Activated T-cell treated with anti-CD3 and anti-CD28 coated beads, Interleukin-2, amount 50 U/mL, for 72 hours (primary cell): ENCODE measurements at places on chromosomes 6 and 20.
A peak's percentile ranks its signal among the peaks of the same experiment; 100 is the strongest.

DNA sequence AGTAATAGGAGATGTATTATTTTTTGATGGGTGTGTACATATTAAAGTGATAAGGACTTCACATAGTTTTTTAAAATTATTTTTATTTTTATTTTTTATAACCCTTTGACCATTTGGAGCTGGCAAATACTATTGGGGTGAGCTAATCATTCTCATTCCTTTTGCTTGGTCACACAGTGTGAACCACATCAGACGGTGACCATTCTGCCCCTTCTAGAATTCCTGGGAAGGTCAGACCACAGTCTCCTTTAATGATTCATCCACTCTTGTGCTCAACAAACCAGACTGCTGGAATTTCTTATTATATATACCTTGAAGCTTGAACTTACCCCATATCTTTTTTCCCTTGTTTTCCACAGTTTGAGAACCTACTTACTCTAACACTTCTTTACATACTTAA, 23.9 kb upstream of the PRL start:
- no peak for DNase-seq

- DNase-seq = no peak
Observed at GRCh38 chr6:47801984-47802383, 20.2 kb downstream of the OPN5 start.

DNA sequence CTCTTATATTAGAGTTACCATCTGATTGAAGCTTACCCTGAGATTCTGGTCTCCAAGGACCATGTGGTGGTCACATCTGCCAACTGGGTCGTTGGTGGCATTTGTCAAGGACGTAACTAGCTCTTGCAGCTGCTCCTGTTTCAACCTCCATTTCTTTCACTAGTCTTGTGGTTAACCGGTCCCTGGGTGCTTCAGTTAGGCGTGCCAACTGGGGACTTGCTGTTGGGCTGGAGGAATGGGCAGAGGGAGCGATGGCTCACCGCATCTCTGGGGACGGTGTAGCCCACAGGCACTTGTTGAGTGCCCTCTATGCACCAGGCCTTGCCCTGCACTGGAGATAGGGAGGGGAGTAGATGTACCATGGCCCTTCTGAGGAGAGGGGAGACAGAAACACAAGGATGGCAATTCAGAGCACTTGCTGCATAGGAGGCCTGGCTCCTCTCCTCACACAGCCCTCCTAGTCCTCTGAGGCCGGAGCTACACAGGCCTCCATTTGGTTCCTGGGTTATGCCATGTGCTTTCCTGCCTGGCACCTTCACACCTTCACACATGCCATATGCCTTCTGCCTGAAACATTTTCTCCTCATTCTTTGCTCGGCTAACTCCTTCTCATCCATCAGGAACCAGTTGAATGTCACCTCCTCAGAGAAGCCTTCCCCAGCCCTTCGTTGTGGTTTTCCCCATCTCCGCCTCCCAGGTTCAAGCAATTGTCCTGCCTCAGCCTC, 20.0 kb upstream of the ASXL1 start:
- no peak for DNase-seq

- no peak for DNase-seq
Observed at GRCh38 chr6:169087443-169088041, 166.1 kb downstream of the THBS2 start.

GRCh38 chr6:112640891-112641290, 293.8 kb downstream of the RFPL4B start:
- DNase-seq = no peak

DNA sequence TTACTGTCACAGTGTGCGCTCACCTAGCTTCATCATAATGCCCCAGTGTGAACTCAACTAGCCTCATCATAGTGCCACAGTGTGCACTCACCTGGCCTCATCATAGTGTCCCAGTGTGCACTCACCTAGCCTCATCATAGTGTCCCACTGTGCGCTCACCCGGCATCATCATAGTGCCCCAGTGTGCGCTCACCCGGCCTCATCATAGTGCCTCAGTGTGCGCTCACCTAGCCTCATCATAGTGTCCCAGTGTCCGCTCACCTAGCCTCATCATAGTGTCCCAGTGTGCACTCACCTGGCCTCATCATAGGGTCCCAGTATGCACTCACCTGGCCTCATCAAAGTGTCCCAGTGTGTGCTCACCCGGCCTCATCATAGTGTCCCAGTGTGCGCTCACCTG, 10.6 kb downstream of the TMEM242 start:
- DNase-seq = no peak

GRCh38 chr20:23007462-23007861, 27.6 kb upstream of the SSTR4 start:
- no peak for DNase-seq

GRCh38 chr6:21438986-21439352, 154.6 kb upstream of the SOX4 start:
- no peak for DNase-seq

DNA sequence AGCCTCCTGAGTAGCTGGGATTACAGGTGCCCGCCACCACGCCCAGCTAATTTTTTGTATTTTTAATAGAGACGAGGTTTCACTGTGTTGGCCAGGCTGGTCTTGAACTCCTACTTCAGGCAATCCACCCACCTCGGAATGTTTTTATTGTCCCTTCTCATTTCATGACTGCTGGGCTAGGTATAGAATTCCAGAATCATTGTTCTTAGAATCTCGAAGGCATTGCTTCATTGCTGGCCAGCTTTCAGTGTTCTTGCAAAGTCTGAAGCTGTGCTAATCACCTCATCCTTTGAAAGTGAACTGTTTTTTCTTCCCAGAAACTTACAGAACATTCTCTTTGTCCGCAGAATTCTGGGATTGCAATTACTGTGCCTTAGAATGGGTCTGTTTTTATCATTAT, 49.0 kb downstream of the PTPN1 start:
- no peak for DNase-seq

- DNase-seq = no peak
Observed at GRCh38 chr6:85403331-85404015, 46.4 kb upstream of the NT5E start.

DNA sequence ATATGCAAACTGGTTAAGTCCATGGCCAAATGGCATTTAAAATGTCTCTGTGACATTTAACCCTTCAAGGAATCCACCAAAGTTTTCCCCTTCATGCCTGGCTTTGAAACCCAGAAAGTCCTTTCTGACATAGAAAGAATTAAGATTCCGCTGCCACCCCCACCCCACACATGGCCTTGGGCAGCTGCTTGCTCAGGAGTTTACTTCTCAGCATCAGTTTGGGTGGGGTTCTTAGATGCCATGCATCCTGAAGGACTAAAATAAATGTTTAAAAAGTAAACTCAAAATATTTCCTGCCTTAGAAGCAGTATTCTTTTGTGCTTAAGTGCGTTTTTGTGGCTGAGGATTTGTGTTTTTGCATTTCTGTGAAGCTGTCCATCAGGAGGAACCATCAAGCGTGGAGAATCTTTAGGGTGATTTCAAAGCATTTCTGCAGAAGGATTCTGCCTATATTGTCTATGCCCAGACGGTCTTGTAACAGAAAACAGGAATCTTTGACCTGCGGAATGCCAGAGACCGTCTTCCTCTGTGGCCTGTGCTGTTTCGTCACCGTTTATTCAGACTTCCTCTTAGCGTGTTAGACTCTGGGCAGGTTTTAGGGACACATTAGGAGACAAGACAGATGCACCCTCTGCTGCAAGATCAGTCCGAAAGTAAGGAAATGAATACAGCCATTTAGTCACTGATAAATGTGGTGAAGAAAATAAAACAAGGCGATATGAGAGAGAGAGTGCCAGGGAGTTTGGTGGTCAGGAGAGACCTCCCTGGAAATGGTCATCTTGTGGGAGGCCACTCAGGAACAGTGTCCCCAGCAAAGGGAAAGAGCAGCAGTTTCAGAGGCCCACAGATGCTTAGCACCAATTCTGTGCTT, 6.2 kb downstream of the DUSP22 start:
- DNase-seq = no peak

DNA sequence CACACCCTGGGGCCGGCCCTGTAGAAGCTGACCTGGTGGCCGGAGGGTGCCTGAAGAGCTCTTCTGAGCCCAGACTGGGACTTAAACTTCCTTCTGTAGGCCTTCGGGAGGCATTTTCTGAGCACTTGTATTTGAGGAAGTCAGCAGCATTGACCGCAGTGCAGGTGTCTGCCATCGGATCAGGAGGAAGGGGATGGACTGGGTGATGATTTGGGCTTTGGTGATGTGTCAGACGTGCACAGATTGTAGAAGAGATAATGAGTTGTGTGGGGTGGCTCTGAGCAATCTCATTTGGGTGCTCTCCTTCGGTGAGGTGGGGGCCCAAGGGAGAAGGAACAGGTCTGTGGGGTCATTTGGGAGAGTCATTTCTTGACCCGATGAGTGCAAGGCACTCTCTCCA, 150.9 kb downstream of the ARID1B start:
- DNase-seq = peak; percentile 24

DNA sequence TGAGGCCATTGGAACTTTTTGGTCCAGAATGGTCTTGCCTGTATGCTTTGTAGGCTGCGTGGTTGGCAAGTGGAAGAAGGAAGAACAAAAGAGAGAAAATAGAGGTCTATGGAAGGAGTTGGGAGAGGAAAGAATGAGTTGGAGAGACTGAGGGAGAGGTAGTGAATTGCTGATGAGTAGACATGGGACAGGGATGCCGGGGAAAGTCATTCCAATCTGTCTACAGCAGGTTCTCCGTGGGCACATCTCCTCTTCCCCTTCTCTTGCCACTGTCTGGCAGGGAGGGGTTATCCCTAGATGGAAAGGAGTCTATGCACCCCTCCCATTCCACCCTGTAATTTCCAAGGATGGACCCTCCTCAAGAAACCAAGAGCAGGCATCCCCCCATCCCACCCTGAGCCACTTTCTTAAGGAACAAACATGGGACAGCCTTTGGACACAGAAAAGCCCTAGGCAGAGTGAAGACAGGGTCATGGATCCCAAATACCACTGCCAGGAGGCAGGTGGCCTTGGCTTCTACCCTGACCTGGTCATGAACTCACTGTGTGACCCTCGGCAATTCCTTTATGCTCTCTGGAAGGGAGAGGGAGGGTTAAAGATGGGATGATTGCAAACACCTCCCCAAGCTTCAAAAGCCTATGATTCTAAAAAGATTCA, 196.9 kb downstream of the LRFN2 start:
- no peak for DNase-seq

GRCh38 chr20:49510562-49511122, 28.2 kb upstream of the KCNB1 start:
- no peak for DNase-seq

GRCh38 chr6:130978660-130979396, 84.2 kb downstream of the EPB41L2 start:
- DNase-seq = no peak

DNA sequence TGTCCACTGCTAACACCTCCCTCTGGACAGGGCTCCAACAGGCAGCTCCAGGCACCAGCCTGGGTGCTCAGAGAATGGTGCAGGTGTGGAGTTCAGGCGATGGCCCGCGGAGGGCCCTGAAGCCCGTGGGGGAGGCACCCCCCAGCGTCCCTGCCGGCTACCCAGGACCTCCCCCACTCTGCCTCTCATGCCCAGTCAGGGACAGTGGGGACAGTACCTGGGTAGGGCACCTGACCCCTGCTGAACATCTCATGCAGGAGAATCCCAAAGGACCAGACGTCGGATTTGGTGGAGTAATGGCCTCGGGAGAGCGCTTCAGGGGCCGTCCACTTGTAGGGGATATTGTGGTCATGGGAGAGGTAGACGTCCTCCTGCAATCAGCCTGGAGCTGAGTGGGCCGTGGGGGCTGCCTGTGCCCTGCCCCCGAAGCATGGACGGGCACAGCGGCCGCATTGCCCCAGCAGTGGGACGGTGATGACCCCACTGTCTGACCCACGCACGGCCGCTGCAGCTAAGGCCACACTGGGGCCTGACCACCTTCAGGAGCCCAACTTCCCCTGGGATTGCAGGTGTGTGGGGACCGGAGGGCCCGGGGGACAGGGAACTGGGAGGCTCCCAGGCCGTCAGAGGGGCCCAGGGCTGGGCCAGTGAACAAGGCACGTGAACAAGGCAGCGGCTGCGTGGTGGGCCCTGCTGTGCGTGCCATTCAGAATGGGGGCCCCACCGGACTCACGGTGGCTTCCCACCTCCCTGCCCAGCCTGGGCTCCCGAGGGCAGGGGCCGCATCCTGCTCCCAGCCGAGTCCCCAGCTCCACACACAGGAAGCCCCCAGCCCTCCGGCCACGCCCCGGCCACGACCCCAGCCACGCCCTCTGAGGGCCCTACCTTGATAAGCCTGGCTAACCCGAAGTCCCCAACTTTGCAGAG, 7.1 kb downstream of the PTK6 start:
- DNase-seq = no peak

DNA sequence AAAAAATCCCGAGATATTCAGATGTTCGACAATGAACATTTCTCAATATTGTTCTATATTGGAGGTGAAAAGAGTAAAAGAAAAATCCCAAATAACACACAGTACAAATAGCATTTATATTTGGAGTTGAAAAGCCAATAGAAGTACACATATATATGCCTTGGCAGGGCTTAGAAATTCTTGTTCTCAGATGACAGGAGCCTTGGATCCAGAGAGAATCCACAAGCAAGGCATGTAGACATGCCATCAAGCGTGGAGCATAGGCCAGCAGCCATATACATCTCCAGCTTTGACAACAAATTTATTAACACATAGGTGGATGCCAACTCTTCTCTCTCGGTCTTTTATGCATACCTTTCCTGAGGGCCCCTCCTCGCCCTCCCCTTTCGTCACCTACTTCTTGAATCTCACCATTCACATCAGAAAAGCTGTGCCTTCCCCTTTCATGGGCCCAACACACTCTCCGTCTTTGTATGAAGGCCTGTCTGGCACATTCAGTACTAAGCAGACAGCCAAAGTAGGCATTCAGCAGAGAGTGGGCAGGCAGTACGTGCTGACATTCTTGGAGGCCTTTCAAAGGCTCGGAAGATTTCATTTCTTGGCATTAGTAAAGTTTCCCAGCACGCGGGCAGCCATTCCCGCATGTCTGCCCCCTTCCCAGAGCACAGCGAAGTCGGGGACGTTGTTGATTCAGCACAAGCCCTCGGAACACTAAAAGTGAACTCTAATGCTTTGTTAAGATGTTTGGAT, 18.2 kb downstream of the NEDD9 start:
- DNase-seq = no peak

DNA sequence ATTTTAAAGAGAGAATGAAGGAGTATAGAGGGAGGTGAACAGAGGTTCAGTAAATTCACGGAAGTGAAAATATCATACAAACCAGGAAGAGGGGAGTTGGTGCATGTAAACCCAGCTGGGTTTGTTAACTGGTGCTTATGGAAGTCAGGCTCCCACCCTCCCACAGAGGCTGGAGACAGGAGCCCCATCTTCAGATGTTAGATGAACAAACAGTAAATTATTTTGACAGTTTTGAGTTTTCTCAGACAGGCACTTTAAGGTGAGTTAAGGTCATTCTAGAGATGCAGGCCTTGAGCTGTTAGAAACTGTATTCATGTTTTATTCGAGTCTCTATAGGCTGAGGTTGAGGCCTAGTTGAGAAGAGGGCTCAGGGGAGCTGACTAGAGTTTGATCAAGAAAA, 41.8 kb upstream of the FUCA2 start:
- no peak for DNase-seq

GRCh38 chr6:47414423-47415167, 63.0 kb upstream of the CD2AP start:
- DNase-seq = no peak
